ENCODE measurements at places on chromosomes 13 and 19.

- no peak for DNase-seq
Observed at GRCh38 chr19:39341129-39341718, 997 bp upstream of the SAMD4B start.

GRCh38 chr19:6211632-6212402, 68.0 kb downstream of the MLLT1 start:
- no peak for DNase-seq

GRCh38 chr19:31109636-31110035, 239.6 kb downstream of the TSHZ3 start:
- no peak for DNase-seq

DNA sequence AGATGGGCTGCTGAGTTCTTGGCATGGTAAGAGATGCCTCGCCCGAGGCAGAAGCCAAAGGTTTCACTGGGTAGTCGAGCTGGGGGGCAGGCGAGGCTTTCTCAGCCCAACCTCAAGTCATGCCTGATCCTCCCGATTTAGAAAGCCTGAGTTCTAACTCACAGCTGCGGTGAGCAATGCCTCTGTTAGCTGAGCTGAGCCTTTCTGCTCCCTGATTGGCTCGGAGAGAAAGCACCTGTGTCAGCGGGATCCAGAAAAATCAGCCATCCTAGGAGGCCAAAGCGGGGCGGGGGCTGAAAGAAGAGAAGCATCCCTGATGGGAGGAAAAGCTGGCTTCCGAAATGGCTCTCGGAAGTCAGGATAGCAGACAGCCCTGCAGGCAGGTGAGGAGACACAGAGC, 44.7 kb downstream of the CACNA1A start:
- DNase-seq: no peak

GRCh38 chr19:33211794-33212435, 13.7 kb downstream of the SLC7A10 start:
- no peak for DNase-seq

GRCh38 chr19:37979547-37980082, 72.6 kb downstream of the SIPA1L3 start:
- no peak for DNase-seq

Data from foreskin melanocyte (primary cell).